Upper lobe of right lung (tissue), 1 donor: ENCODE measurements at places on chromosomes 5 and 9. TPM values are rescaled to one million over a fixed set of nuclear protein-coding genes. Genes with fewer than 3 reads are reported as not detected.

DNA sequence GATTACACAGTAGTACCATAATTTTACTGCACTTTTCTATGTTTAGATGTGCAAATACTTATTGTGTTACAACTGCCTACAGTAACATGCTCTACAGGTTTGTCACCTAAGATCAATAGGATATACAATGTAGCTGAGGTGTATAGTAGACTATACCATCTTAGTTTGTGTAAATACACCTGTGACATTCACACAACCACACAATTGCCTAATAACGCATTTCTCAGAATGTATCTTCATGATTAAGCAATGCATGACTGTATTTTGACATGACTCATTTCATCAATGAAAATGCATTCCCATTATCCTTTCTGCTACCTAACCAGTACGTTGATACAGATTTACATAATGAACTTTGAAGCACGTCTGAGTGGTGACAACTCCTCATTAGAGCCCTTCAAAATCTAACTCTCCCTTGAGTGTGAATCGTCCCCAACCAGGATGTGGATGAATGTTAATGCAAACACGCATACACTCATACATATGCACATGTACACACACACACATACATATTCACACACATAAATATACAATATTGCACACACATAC lies 28.4 kb downstream of the GZMK start:
- no peak for DNase-seq

DNA sequence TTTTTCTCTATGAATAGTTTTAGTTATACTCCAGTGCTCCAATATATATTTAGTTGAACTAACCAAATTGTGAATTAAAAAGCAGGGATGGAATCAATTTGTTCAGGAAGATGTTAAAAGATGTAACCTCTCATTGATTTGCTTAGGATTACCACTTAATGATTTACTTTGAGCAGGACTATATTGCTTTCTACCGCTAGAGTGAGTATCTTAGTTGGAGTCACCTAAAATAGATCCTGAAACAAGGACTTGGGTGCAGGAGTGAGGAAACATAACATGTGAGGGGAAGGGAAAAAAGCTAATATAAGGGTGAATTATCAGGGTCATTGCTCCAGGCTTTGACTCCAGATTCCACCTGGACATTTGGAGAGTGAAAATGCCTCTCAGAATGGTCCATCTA lies 2277.4 kb upstream of the C9orf72 start:
- DNase-seq = no peak

DNA sequence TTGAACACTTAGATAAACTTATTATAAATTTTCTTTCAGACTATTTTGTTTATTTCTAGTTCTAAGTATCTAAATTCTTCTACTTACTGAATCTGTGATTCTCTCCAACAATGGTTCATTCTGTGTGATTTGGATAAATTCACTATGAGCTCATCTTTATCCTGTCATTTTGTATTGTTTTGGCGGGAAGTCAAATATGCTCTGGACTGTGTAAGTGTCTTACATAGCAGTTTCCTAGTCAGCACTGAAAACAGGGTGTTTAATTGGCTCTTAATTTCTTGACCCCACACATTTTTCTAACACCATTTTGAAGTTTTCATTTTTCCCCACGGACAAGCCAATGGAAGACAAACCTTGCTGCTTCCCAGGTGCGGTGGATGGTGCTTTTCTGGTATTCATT lies 207.0 kb upstream of the ACO1 start:
- no peak for DNase-seq

DNA sequence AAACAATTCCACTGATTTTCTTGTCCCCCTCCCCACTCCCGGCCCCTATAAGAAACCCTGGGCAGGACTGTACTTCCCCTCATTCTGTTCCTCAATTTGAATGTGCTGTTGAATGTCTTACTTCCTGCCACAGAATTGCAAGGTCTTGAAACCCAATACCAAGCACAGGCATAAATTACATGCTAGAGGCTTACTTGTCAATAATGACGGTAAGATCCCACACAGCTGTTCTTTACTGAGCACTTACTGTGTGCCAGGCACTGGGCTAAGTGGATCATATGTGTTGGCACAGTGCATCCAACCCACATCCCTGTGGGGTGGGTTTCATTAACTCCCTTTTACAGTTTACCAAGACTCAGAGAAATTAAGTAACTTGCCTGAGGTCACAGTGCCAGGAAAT lies 63.4 kb downstream of the MVB12B start:
- no peak for DNase-seq

- DNase-seq = no peak
Measured at GRCh38 chr5:66826696-66827095, 230.5 kb downstream of the MAST4 start.

- DNase-seq = no peak
Measured at GRCh38 chr9:110334183-110334582, 3.5 kb downstream of the TXNDC8 start.

DNA sequence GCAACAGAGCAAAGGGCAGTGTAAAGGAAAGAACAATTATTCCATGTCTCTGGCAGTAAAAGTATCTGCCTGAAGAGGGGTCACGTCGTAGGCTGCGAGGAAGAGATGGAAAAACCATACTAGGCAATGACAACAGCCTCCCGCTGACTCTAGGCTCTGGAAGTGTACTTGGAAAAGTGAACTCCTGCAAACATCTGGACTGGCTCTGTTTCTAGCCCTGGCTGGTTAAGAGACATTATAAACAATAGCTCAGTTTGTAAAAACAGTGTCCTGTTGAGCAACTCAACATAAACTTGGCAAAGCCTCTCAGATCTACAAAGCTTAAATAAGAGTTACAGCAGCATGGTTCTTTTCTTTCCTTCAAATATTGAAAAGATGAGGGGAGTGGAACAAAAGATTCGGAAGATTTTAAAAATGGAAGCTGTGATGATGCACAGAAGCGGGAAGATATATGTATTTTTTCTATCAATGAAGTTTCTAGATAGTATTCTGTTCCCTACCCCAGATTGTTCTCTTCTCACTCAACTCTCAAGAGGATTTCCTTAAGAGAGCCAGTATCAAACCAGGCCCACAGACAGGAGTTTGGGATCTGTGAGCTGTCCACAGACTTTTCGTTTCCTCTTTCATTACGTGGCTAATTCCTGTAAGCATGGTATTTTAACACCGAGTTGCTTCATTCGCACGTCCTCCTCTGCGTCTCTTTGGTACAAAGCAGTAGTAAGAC lies 79.4 kb downstream of the SPTLC1 start:
- no peak for DNase-seq

DNA sequence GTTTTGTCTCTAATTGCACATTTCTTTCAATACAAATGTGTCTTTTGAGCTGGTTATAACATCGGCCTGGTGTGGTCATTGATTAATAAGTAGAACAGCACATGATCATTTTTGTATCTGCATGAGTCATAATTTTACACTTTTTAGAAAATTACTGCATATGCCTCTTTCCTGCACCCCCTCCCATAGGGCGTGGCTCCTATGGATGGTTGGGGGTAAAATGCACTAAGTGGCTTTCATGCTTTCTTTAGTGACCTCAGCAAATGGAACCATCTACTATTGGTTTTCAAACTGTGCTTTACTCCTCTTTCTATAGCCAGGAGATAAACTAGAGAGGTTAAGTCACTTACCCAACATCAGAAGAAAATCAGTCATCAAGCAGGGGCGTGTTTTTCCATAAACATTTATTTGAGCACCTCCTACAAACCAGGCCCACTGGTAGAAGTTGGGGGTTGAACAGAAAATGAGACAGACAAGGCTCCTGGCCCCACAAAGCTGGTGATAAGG lies 3.8 kb downstream of the ANXA6 start:
- no peak for DNase-seq

DNA sequence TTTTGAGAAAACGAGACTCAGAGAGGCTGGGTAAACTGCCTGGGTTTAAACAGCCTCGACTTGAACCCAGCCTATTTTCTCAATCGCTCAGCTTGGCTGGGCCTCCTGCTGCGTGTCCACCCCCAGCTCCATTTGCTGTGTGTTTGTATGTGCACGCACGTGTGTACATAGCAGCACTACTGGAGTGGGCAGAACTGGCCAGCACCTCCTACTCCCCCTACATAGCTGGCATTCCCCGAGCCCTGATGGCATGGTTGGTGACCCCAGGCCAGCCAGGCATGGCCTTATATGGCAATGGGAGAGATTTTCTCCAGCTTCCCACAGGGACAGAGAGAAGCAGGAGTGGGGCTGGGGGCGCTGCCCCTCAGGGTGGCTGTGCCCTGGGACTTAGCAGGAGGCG lies 4.1 kb downstream of the AIF1L start:
- no peak for DNase-seq

DNA sequence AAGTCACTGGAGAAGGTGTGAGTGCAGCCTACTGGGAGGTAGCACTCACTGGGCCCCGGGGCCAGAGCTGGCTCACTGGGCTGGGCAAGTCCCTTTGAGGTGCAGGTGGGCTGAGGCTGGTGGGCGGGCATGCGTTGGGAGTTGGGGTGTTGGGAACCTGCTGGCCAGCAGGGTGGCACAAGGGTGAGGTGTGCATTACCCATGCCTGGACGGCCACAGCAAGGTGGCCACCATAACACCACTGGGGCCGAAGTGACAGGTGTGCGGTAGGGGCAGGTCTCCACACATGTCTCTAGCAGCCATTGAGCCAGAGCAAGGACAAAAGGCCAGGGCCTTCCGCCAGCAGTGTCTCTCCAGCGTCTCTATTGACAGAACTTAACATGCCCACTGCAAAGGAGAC lies 22.6 kb downstream of the PRRT1B start:
- no peak for DNase-seq

GRCh38 chr9:83336706-83337105 lies 201.5 kb downstream of the FRMD3 start:
- no peak for DNase-seq

GRCh38 chr9:21031091-21031807 lies at the start of gene HACD4:
Gene HACD4, minus strand, starts transcription at chr9:21031640. Its CDS starts 50 bp downstream, at chr9:21031590.
- peak; percentile 82 for DNase-seq

DNA sequence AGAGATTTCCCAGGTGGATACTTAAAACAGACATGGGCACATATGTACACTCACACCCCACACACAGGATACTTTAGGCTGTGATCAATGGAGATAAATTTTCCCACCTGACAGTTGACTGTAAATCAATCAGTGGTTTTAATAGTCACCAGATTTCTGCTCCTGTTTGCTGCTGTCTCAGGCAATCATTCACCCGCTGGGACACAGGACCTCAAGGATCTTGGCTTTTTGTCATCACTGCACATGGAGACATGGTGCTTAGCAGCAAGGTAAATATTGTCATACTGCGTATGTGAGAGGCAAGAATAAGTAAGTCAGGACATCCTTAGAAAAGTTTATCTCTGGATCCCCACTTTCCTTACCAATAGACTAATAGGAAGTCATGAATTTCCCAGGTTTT lies 60.8 kb upstream of the KLF9 start:
- DNase-seq = no peak

DNA sequence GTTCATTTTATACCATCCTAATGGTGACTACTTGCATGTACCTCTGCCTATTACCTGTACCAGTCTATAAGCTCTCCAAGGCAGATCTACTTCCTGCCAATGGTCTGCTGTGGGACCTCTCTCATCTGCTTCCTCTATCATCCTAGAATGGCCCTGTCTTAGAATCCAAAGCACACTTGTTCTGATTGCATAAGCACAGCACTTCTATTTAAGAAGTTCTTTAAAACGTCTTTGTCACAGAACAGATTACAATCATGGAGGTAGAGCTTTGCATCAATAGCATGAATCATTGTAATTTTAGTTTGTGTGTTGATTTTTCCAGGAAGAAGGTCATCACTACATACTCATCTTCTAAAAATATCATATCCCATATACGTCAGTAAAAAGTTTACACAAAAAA lies 131.8 kb upstream of the ACOT12 start:
- DNase-seq = no peak

- no peak for DNase-seq
Measured at GRCh38 chr5:171623551-171624097, 162.0 kb upstream of the SMIM23 start.

DNA sequence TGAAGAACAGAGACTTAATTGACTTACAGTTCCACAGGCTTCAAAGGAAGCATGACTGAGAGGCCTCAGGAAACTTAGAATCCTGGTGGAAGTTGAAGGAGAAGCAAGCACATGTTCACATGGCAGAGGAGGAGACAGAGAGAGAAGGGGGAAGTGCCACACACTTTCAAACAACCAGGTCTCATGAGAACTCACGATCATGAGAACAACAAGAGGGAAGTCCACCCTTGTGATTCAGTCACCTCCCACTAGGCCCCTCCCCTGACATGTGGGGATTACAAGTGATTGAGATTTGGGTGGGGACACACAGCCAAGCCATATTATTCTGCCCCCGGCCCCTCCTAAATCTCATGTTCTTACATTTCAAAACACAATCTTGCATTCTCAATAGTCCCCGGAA lies 19.5 kb downstream of the NR3C1 start:
- DNase-seq = no peak

- no peak for DNase-seq
Measured at GRCh38 chr5:128305341-128305740, 221.8 kb downstream of the SLC12A2 start.

DNA sequence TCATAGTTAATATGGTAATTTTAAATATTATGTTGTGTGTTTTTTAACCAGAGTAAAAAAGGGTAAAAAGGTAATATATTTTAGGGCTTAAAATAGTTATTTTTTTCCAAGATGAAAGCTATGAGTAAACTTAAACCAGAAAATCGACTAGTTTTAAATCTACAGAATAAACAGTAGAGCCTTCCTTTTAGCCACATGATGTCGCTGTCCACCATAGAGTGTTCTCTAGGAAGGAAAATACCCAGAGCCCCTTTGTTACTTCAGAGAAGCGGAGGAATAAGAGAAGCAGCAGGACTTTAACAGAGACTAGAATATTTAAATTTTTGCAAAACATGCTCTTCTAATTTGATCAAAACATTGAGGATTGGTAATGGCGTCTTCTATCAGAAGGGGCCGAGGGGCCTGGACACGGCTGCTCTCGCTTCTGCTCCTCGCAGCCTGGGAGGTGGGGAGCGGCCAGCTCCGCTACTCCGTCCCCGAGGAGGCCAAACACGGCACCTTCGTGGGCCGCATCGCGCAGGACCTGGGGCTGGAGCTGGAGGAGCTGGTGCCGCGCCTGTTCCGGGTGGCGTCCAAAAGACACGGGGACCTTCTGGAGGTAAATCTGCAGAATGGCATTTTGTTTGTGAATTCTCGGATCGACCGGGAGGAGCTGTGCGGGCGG lies at the start of gene PCDHA2:
PCDHA2 (plus strand) TSS at position 258 of the 664 bp plus-strand sequence.
- no peak for DNase-seq

GRCh38 chr5:17114233-17114632 lies 103.2 kb upstream of the BASP1 start:
- no peak for DNase-seq

- DNase-seq = no peak
Measured at GRCh38 chr5:95069948-95070347, 214.9 kb downstream of the MCTP1 start.

SPINK6 gene
- not detected for total RNA-seq

HRCT1 gene
- 10.8 TPM for total RNA-seq

PCDHA6 gene
- total RNA-seq = 0.64 TPM

PCDHGA5 gene
- total RNA-seq = 3.5 TPM

NUTM2F gene
- total RNA-seq = not detected

ADGRD2 gene
- total RNA-seq = not detected

ORM2 gene
- 3.9 TPM for total RNA-seq

HEMGN gene
- not detected for total RNA-seq

PCDHGB5 gene
- 11.0 TPM for total RNA-seq

SH3GL2 gene
- 3.2 TPM for total RNA-seq

ZNF474 gene
- not detected for total RNA-seq

SLC9A3 gene
- total RNA-seq = 1.0 TPM

TLR4 gene
- total RNA-seq = 45.9 TPM

SHB gene
- 33.4 TPM for total RNA-seq
